ENCODE measurements at places on chromosomes 5 and 9. TPM values are rescaled to one million over a fixed set of nuclear protein-coding genes. Genes with fewer than 3 reads are reported as not detected.

The PDZD2 gene
- total RNA-seq: 0.29 TPM

The PRR16 gene
- total RNA-seq: 30.4 TPM

The SURF6 gene
- total RNA-seq: 7.6 TPM

The MEGF10 gene
- 3.2 TPM for total RNA-seq

The FAXDC2 gene
- total RNA-seq: 19.2 TPM

The HMGCS1 gene
- 277 TPM for total RNA-seq

The OR1J2 gene
- 0.29 TPM for total RNA-seq

The RAB3C gene
- total RNA-seq: not detected

The FSTL4 gene
- not detected for total RNA-seq

The ADAMTSL2 gene
- total RNA-seq: under 0.01 TPM

The GPX3 gene
- 8.8 TPM for total RNA-seq

The PCDHA3 gene
- 0.59 TPM for total RNA-seq

The NPR3 gene
- total RNA-seq: 92.3 TPM

The SH2D3C gene
- total RNA-seq: 0.29 TPM

The STPG3 gene
- 0.36 TPM for total RNA-seq

The STKLD1 gene
- total RNA-seq: 1.2 TPM

The PCDHB12 gene
- total RNA-seq: 0.59 TPM

The CORO2A gene
- 0.72 TPM for total RNA-seq

The SLC34A1 gene
- not detected for total RNA-seq
